H9 (cell line): ENCODE measurements at places on chromosomes 7 and 10.

- no peak for DNase-seq
Observed at GRCh38 chr7:43211693-43212092, 99.2 kb downstream of the HECW1 start.

- DNase-seq = no peak
Observed at GRCh38 chr7:123662293-123662692, 6.6 kb downstream of the LMOD2 start.

- peak; percentile 33 for DNase-seq
Observed at GRCh38 chr7:21749378-21749777, 196.3 kb downstream of the CDCA7L start.

DNA sequence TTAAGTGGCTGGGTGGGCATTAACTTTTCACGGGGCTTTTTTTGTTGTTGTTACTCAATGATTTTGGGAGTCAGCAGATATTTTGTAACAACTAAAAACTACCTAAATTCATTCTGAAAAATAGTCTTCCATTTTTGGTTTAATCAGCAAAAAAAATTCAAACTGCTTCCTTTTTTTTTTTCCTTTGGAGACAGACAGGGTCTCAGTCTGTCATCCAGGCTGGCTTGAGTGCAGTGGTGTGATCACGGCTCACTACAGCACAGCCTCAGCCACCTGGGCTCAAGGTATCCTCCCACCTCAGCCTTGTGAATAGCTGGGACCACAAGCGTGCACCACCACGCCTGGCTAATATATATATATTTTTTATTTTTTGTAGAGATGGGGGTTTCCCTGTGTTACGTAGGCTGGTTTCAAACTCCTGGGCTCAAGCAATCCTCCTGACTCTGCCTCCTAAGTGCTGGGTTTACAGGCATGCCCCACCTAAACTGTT, 36.5 kb downstream of the SKIDA1 start:
- no peak for DNase-seq

DNA sequence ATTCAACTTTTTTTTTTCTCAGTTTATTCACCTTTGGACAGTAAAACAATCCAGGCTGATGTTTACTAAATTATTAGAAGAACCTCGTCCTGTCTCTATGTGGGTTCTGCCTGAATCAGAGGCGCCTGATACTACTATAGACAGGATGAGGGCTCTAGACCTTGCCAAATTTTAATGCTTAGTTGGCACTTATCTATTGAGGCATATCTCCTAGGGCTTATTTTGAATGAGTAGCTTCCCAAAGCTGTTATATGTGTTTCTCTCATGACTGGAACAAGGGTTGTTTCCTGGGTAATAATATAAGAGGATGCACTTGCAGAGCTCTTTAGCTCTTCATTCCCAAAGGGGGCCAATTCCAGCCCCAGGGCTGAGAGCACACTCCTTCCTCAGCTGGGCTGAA, 23.6 kb downstream of the HECW1 start:
- DNase-seq = no peak

GRCh38 chr7:43590862-43591557, 8.1 kb downstream of the STK17A start:
- DNase-seq = no peak

DNA sequence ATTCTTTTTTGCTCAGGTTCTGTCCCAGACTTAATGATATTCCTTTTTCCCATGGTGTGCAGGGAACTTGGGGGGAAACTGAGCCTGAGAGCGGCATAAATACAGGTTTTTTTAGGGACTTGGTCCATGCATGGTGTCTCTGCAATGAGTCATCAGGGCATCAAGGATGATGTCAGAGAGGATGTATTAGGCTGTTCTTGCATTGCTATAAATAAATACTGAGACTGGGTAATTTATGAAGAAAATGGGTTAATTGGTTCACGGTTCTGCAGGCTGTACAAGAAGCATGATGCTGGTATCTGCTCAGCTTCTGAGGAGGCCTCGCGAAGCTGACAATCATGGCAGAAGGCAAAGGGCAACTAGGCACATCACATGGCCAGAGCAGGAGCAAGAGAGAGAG, 185.4 kb downstream of the RAB11FIP2 start:
- no peak for DNase-seq
